ENCODE measurements at places on chromosomes 6 and 20.
A peak's percentile ranks its signal among the peaks of the same experiment; 100 is the strongest.

- no peak for DNase-seq
Measured at GRCh38 chr20:24109008-24109407, 120.4 kb upstream of the GGTLC1 start.

- no peak for DNase-seq
Measured at GRCh38 chr20:21356386-21356785, 40.9 kb downstream of the NKX2-4 start.

DNA sequence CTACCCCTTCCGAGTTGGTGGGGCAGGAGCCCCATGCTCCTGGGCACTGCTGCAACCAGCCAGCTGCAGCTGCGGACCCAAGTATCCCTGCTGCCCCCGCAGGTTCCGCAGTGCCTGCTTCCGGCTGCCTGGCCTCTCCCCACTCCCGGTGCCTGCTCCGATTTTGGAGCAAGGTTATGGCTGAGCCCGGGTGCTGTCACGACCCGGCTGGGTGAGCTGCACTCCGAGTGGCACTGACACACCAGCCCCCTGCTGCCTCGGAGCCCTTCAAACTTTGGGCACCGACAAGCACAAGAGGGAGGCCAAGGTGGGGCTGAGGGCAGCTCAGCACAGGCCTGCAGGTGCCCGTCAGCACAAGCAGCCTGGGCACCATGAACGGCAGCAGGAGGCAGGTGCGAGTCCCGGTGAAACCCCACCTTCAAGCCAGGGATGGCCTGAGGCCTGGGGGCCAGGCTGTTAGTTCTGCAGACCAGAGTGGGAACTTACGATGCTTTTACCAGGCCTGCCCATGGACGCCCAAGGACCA is 25.9 kb upstream of the HACE1 start:
- DNase-seq = no peak

DNA sequence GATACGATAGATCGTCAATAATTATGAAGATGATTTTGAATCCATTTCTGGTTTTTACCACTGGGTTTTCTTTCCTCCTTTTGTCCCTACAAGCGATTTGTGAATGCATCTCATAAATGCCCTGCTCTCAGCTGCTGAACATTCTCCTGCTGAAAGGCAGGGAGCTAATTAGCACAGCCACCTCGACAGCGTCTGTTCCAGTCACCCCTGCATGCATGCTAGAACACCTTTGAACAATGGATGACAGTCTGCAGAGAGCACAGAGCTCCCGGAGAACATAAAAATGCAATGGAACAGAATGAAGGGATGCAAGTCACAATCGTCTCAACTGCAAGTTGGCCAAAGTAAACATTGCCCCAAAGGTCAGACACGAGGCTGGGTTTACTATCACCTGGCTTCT is 105.8 kb downstream of the SLC35B3 start:
- no peak for DNase-seq

GRCh38 chr6:6003621-6004366 is 2.9 kb downstream of the NRN1 start:
- peak; percentile 50 for DNase-seq

- DNase-seq = no peak
Measured at GRCh38 chr20:57180954-57181353, 85.5 kb downstream of the BMP7 start.

- DNase-seq = no peak
Measured at GRCh38 chr6:113464960-113465359, 392.2 kb upstream of the MARCKS start.

DNA sequence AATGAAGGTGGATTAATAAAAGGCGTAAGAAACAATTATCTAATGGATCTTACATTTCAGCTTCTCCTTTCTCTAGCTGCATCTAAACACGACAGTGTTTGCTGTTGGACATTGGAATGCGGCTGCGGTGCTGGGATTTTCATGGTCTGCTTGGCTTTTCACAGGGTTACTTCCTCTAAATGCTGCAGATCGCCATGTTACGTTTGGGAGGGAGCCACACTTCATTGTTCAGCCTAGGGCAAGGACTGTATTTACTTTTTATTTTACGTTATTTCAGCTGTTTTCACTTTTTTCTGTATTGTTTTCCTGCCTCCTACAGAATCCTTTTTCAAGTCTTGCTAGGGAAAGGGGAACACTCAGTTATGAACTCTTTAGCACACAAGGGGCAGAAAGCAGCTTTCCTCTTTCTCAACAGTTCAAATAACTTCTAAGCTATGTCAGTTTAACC is 97.9 kb upstream of the MTHFD1L start:
- no peak for DNase-seq

DNA sequence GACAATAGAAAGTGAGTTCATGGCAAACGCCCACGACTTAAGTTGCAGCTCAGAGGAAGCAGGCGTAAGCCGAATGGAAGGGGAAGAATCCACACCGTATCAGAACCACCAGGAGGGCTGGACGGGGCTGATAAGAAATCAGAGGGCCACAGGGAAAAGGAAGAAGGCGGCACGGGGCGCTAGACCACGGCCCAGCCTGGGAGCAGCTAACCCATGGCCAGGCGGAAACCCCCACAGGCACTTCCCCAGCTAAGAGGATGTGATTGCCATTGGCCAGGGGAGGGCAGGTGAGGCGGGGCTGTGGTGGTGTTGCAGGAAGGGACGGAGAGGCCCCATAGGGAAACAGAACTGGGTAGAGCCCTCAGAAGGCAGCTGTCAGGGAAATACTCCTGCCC is 174.0 kb upstream of the AFDN start:
- no peak for DNase-seq

DNA sequence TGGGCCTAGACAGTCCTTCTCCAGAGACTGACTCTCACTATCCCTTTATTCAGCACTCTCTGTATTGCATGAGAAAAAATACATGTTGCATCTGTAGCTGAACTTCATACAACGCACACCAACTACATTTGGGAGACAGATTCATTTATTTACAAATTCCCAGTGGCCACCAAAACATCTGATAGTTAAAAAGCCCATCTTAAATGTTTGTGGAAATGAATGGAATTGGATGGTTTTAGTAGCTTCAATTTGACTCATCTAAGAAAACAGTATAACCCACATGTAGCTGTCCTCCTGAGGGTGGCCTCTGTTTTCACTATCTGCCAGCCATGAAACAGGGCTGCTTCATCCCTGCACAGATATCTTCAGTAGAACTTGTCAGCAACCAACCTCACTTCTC is 116.3 kb downstream of the PCSK2 start:
- no peak for DNase-seq

GRCh38 chr6:54861905-54862616 is 15.5 kb downstream of the FAM83B start:
- DNase-seq = no peak

GRCh38 chr6:96724641-96725040 is 112.6 kb downstream of the GPR63 start:
- no peak for DNase-seq

- no peak for DNase-seq
Measured at GRCh38 chr20:48898210-48898609, 23.3 kb upstream of the ARFGEF2 start.

- peak; percentile 28 for DNase-seq
Measured at GRCh38 chr6:129621252-129621651, 88.7 kb downstream of the ARHGAP18 start.

DNA sequence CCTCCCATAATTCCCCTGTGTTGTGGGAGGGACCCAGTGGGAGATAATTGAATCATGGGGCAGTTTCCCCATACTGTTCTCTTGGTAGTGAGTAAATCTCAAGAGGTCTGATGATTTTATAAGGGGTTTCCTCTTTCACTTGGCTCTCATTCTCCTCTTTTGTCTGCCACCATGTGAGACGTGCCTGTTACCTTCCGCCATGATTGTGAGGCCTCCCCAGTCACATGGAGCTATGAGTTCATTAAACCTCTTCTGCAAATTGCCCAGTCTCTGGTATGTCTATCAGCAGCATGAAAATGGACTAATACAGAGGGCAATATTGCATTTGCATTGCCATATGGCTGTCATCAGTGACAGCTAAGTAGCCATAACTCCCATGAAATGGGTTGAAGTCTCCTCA is 63.2 kb downstream of the ZNF217 start:
- DNase-seq = no peak

GRCh38 chr6:20404641-20405032 is 3.0 kb downstream of the E2F3 start:
- peak; percentile 57 for DNase-seq

DNA sequence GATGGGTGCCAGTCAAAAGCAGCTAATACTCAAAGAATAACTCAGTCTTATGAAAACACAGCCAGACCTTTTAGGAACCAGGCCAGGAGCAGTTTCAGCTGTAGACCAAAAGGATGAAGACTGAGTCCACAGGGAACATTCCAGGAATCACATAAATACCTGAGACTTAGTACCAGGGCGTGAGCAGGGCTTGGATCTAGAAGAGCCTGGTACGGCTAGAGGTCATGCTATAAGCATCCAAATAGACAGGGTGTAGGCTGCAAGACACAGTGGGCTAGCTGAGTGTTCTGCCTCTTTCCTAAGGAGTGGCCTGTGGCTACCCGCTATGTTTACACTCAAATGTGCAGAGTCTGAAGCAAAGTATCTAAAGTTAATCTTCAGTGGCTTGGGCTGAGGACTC is 29.5 kb upstream of the LRRC1 start:
- no peak for DNase-seq

DNA sequence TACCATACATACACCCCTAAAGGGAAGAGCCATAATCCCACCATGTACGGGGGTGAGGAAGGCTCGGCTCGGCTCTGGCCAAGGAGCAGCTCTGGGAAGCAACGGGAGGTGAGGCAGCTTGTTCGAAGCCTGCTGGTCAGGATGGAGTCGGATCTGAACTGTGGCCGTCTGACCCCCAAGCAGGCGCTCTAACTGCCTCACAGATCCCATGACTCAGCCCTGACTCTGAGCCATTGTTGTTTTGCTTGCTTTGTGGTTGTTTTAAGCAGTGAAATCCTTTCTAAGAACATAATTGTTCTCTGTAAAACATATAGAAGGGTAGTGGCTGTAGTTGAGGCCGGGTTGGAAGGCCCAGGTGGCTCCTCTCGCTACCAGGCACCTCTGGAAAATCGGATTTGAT is 10.9 kb downstream of the C6orf132 start:
- DNase-seq = no peak

- no peak for DNase-seq
Measured at GRCh38 chr6:845566-845965, 152.6 kb upstream of the EXOC2 start.

- no peak for DNase-seq
Measured at GRCh38 chr6:156952401-156952800, 175.2 kb downstream of the ARID1B start.

DNA sequence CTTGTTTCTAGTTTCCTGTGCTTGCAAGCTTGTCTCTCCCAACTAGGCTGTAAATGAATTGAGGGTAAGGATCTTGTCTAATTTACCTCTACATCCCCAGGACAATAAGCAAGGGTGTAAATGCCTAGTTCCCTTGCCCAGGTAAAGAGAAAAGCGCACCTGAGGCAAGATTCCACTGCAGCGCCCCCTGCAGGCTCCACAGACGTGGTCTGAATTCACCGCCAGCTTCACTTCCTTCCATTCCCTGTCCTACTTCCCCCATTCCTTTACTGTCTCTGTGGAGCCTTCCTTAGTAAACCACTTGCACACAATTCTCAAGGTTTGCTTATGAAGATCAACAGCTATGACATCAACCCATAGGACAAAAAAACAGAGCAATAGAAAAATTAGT is 42.3 kb downstream of the ANKEF1 start:
- DNase-seq = no peak

DNA sequence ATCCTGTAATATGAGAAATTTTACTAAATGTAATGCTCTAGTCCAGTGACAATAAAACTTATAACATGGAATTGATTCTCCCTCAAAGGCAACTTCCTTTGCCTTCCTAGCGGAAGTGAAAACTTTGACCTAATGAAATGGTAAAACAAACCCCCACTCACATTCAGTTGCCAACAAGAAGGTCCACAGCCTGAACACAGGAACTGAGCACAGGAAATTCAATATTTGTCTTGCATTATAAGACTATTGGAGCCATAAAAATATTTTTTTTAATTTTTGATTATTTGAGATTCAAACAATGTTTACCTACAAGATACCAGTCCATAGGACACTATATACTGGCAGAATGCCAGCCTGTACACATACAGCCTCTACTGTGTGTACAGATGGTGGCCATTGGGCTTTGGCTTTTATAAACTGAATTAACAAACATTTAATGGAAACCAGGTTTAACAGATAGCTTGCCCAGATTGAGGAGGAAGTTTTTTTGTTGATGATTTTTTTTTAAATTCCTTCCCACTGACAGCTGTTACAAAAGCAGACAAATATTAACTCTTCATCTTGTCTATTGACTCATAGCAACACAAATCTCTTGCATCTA is 481.5 kb upstream of the JAG1 start:
- no peak for DNase-seq

DNA sequence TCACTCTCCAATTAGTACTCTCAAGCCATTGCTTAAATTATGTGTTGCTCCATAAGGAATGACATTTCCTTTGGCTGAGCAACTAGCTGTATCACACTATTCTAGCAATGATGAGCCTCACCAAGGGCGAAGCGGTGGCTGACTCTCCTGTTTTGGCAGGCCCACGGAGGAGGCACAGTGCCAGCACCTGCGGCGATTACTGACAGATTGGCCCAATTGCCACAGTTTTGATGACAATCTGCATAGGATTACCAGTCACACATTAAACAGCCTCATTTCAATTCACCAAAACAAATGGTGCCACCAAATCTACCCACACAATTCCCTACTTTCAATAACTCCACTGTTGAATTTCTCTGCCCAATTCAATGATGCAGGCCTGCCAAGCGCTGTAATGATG is 286.9 kb downstream of the PTPRK start:
- DNase-seq = no peak

GRCh38 chr6:111769365-111770152 is 103.7 kb downstream of the FYN start:
- DNase-seq = no peak

GRCh38 chr6:16278750-16279149 is 40.4 kb downstream of the GMPR start:
- DNase-seq = no peak

DNA sequence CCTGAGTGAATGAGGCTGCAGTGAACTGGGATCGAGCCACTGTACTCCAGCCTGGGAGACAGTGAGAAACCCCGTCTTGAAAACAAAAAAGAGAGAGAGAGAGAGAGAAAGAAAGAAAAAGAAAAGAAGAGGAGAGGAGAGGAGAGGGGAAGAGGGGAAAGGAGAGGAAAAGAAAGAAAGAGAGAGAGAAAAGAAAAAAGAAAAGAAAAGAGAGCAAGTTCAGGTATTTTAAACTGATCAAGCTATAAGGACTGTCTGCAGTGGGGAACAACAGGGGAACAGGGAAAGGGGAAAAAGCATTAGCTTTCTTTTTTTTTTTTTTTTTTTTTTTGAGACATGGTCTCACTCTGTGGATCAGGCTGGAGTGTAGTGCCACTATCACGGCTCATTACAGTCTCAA is 2.5 kb downstream of the CGA start:
- DNase-seq = no peak
